Non-pigmented ciliary epithelial cell (primary cell): ENCODE measurements at places on chromosomes 4 and X.

GRCh38 chr4:2072971-2073807 is 14.1 kb downstream of the NAT8L start:
- DNase-seq = no peak

- DNase-seq = peak; percentile 89
Measured at GRCh38 chr4:158809611-158810486, 41.0 kb downstream of the FNIP2 start.

DNA sequence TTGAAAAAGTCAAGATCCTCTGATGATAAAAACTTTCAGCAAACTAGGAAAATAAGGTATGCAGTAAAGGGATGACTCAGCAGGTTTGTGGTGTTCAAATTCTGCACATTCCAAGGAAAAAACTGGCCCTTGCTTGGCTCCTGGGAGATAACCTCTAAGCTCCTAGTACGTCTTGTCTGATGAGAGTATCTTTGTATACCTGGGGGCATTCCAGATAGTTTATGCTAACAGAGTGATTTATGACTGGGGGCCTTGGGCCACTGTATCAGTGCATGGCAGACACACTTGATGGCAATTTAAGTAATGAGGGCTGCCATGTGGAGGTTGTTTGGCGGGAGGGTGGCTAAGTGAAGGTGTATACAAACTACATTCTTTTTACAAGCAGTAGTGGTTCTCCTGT is 56.9 kb downstream of the NSG1 start:
- peak; percentile 61 for DNase-seq

DNA sequence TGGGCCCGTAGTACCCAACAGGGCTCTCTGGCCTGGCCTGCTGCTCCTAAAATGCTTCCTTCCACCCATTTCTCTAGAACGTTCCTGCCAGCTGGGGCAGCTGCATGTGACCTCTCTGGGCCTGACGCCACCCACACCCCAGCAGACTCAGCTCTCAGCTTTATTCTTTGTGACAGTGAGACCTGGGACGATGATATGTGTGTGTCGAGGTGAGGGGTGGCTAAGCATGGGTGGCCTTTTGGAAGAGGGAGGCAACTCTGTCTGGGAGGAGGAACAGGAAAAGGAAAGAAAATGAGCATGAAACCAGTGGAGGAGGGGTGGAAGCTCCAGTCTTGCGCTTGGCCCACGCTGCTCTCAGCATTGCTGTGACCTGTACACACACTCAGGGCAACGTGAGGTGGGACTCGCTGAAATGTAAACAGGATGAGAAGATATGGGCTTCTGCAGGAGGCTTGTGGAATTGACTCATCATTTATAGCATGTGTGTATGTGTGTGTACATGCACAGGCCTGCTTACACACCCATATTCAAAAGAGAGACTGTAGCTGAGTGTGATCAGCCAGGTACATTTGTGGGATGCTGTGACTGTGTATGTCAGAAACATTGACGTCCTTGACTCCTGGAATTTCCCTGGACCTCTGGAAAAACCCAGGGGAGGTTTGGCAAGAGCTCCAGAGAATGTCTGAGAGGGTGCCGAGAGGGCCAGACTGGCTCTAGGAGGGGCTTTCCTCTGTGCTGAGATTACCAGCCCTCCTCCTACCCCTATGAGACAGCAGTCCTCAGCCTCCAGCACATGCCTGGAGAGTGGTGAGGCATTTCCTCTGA is 137.9 kb downstream of the PJA1 start:
- peak; percentile 65 for DNase-seq

GRCh38 chrX:74448669-74449068 is 27.4 kb downstream of the SLC16A2 start:
- no peak for DNase-seq

DNA sequence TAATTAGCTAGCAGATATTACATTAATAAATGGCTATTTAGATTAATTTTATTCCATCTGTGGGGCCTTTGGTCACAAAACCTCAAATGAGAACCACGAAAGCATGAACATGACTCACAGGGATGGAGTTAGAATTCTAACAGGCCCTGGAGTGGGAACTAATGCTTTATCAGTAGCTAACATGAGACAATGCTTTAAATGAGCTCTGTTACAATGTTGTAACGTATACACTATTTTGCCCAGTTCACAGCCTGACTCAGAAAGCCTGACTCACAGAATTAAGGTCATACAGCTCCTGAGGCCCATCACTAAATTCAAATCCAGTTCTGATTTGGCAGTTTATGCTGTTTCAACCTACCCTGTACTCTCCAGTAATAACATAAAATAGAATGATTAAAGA is 23.2 kb downstream of the VEGFC start:
- DNase-seq = peak; percentile 93
